ENCODE measurements at places on chromosomes 5 and 9.

GRCh38 chr5:76836181-76836580, 13.6 kb upstream of the S100Z start:
- ATAC-seq = no peak

- peak; percentile 75 for ATAC-seq
Measured at GRCh38 chr5:131164191-131165118, 601 bp downstream of the HINT1 start.

DNA sequence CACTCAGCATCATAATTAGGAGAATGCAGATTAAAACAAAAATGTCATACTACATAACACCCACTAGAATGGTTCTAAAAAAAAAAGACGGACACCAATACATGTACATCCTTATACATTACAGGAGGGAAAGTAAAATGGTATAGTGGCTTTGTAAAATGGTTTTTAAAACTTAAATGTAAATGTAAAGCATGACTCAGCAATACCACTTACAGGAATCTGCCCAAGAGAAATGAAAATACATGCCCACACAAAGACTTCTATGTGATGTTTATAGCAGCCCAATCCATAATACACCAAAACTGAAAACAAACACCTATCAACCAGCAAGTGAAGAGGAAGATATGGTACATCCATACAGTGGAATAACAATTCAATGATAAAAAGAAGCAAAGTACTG, 939.1 kb upstream of the ACO1 start:
- ATAC-seq = no peak

- no peak for ATAC-seq
Measured at GRCh38 chr5:172898218-172898842, 60.9 kb upstream of the RPL26L1 start.

- ATAC-seq = no peak
Measured at GRCh38 chr9:69585571-69585970, 86.6 kb downstream of the APBA1 start.

DNA sequence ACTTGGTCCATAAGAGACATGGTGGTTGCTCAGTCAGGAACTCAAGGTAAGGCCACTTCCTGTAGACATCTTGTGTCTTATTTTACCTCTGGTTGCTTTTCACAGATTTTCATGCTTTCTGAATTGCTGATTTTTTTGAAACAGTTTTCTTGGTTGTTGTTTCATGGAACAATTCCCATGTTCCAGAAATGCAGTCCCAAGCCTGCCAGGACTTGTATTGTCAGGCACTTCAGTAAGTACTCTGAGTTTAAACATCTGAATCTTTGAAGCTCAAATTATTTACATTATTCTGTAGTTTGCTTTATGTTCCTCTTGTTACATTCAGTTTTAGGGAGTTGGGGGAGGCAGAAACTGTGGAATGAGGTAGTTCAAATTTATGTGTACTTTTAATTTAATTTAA, 290.2 kb downstream of the DMRT2 start:
- no peak for ATAC-seq

GRCh38 chr9:87889882-87890252, 7.2 kb downstream of the SPATA31E1 start:
- no peak for ATAC-seq

DNA sequence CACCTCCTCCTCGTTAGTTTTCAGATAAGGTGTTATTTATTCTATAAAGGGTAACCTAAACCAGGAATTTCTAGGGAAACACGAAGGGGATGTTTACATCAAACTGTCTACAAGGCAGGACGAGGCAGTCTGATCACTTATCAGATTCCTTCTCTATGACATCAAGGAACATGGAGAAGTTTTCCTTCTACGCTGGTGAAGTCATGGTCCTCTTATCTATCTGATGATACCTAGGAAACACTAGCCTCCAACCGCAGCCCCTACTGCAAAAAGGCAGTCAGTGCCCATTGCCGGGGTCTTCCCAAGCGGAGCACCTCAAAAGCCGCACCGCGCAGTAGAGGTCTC, 1.5 kb downstream of the MPDZ start:
- ATAC-seq = no peak

- ATAC-seq = no peak
Measured at GRCh38 chr5:8769631-8770030, 776.2 kb downstream of the SEMA5A start.

DNA sequence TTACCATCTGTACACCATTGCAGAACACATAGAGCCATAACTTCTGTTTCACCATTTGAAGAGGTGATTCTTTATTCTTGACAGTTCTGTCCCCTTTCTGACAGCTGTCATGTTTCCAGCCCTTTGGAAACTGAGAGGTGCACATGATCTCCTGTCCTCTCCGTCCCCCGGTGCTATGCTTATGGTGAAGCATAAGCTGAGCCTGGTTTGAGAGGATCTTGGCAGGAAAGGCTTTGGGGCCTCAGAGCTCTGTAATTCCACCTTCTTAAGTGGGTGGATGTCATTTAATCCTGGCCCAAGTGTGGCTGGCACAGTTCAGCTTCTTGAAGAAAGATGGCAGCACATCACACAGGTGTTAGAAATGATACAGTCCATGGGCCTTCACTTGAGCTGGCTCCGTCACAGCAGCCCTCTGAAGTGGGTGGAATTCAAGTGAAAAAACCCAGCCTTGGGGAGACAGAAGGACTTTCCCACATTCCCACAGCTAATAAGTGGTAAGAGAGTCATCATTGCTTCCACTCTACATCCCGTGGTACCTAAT, 30.7 kb upstream of the GRPEL2 start:
- no peak for ATAC-seq

GRCh38 chr5:171295299-171295698, 13.7 kb upstream of the TLX3 start:
- ATAC-seq = no peak

DNA sequence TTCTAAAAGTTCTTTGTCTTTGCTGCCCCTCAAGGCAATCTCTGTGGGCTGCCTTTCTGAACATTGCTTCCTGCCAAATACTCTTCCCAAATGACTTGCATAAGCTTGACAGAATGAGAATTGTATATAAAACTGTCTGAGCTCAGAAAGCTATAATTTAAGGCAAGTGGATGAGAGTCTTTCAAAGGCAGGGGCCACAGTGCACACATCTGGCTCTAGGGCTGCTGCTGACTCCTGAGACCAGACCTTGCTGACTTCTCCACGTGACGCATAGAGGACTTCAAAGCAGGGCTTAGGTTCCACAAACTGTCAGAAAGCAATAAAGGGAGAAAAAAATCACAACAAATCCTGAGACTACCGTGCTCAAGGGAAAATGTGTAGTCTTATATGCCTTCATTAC, 79.4 kb upstream of the DIRAS2 start:
- no peak for ATAC-seq

DNA sequence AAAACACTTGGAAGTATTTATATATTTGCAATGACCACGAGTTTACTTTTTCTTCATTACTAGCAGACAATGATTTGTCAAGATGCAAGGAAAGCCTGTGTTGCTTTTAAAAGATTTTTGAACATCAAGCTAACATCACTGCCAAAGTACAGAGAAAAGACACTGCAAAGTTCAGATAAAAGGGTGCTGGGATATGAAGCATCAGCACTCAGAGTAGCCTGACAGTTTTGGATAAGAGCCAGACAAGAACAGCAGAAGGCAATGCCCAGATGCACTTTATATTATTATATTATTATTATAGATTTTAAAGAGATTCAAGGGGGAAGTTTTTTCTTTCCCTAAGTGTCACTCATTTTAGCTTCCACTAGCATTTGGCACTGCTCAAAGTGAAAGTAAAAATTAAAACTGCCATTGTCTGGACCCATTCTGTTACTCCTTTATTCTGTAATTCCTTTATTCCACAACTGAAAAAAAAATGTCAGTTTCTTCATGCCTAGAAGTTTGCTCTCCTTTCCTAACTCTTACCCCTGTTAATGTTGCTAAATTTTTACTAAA, 240.6 kb downstream of the EFNA5 start:
- ATAC-seq = no peak

- ATAC-seq = no peak
Measured at GRCh38 chr5:98787131-98787719, 13.8 kb downstream of the RGMB start.

DNA sequence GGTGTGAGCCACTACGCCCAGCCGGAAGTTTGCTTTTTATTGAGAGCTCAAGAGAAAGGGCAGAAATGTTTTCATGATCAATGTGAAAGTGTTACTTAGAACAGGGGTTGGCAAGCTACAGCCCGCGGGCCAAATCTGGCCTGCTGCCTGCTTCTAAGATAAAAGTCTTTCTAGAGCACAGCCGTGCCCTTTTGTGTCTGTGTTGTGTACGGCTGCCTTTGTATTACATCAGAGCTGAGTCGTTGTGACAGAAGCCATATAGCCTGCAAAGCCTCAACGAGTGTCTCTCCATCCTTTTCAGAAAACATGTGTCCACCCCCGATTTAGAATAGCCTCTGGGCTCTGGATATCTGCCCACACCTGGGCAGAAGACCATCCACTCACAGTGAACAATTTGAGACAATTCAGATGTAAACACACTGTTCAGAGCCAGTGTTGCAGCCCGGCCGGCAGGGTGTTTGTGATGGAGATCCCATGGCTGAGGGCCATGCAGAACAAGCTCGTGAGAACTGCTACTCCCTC, 28.8 kb downstream of the AK8 start:
- ATAC-seq = peak; percentile 32

- no peak for ATAC-seq
Measured at GRCh38 chr5:170315154-170315553, 17.6 kb upstream of the LCP2 start.

- no peak for ATAC-seq
Measured at GRCh38 chr9:13847270-13847669, 466.7 kb downstream of the NFIB start.

DNA sequence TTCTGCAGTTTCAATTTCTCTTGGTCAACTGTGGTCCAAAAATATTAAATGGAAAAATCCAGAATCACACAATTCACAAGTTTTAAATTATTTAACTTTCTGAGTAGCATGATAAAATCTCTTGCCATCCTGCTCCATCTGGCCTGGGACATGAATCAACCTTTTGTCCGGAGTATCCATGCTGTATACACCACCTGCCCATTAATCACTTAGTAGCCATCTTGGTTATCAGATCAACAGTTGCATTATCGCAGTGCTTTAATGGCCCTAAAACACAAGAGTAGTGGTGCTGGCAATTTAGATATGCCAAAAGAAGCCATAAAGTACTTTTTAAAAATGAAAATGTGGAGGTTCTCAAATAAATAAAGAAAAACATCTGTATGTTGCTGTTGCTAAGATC, 25.3 kb downstream of the EFCAB9 start:
- no peak for ATAC-seq

DNA sequence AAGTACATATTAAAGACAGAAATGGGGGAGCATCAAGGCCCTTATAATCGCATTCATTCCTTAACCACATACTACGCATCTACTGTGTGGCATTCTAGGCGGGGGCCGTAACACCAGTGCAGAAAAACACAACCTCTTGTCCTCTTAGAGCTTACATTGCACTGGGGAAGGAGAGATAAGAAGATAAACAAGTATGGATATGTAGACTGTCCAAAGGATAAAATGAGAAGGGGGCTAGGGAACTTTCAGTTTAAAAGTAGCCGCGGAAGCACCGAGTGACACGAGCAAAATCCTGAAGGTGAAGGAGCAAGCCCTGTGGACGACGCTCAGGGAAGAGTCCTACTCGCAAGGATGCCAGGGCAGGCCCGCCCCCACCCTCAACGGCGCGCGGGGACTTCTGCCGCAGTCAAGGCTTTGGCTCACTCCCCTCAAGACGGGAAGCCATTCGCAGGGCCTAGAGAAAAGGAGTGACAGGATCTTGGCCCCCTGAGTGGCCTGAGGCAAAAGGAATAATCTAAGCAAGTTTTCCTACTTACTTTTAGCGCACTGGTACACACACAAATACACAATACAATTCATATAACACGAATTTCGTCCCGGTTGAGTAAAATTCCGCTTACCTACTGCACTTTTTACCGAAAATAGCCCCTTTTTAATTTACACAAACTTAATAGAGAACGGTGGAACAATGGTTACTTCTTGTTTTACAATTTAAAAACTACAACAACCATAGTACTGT, 1.3 kb upstream of the NIPBL start:
- no peak for ATAC-seq

GRCh38 chr5:9156282-9156681, 389.6 kb downstream of the SEMA5A start:
- no peak for ATAC-seq

GRCh38 chr9:85021686-85022085, 352.2 kb downstream of the NTRK2 start:
- ATAC-seq = no peak

DNA sequence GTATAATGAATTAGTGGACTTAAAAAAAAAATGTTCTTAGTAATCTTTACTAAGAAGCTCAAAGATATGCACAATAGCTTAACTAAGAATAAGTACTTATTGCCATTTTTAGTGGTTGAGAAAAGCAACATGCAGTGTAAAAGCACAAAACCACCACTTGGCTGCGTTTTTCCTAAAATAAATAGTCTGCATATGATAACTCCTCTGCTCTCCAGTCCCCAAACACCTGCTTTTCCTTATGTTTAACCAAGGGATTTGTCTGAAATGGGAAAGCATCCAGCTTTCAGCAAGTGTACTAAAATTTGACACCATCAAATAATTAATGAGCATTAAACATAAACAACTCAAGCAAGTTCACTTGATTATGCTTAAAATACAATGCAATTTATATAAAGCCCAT, 41.4 kb downstream of the PSIP1 start:
- ATAC-seq = no peak

DNA sequence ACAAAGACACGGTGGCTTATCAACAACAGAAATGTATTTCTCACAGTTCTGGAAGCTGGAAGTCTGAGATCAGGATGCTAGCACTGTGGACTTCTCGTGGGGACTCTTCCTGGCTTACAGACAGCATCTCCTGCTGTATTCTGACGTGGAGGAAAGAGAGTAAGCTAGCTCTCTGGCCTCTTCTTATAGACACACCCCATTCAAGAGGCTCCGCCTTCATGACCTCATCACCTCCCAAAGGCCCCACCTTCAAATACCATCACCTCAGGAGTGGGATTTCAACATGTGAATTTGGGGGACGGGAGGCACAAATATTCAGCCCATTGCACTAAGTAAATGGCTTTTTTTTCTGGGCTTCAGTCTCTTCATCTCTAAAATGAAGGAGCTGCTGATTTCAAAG, 27.6 kb downstream of the KCNMB1 start:
- ATAC-seq = no peak

DNA sequence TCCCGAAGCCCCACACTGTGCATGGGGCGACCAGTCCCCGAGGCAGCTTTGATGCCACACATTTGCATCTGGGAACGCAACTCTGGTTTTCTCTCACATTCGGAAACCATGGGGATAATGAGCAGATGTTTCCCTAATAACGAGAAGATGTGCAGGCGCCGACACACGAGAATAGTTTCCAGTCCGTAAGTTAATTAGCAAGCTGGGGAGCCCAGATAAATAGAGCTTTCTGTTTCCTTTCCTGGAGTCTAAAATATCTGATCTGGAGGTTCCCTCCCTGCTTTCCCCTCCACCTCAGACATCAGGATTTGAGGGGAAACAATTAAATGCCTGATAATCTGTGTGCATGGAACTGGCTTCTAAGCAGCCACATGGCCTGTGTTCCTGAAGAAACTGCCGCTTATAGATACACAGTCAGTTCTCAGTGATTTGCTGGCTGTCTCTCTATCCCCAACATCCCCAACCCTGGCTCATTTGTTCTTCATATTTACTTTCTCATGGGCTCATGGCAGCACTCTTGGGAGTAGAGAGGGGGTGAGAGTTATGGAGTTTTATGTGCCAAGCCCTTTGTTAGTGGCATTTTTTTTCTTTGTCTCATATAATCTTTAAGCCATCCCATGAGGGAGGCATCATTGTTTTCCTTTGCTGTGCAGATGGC, 62.8 kb downstream of the PDZD2 start:
- no peak for ATAC-seq

All from activated CD4-positive, CD25-positive, alpha-beta regulatory T cell treated with anti-CD3 and anti-CD28 coated beads, Interleukin-2, amount 50 U/mL, for 24 hours (primary cell).